NCI-H1694 treated with DMSO at 0.1 percent for 48 hours (cell line): ENCODE measurements at places on chromosomes 11 and 22.

GRCh38 chr11:38950867-38951266 is 2352.8 kb upstream of the RAG2 start:
- DNase-seq: no peak

DNA sequence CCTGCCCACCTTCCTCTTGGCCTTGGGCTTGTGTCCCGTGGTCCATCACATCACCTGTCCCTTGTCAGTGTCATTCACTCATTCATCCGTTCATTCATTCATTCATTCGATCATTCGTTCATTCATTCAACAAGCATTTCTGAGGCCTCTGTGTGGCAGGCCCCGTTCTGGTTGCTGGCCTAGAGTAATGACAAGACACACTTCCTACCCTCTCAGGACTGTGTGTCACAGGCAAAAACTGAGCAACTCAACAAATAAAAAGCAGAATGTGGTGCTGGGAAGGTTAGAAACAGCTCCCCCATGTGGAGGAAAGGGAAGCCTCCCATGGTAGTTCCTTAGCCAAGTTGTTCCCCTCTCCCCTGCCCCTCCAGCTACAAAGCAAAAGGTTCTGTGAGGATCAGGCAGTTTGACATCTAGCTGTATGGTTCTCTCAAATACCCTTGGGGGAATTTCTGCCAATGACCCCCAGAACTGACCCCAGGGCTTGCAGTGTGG is 1.6 kb upstream of the OMP start:
- peak; percentile 21 for DNase-seq

- DNase-seq: no peak
Measured at GRCh38 chr22:27574651-27575050, 226.9 kb downstream of the MN1 start.

DNA sequence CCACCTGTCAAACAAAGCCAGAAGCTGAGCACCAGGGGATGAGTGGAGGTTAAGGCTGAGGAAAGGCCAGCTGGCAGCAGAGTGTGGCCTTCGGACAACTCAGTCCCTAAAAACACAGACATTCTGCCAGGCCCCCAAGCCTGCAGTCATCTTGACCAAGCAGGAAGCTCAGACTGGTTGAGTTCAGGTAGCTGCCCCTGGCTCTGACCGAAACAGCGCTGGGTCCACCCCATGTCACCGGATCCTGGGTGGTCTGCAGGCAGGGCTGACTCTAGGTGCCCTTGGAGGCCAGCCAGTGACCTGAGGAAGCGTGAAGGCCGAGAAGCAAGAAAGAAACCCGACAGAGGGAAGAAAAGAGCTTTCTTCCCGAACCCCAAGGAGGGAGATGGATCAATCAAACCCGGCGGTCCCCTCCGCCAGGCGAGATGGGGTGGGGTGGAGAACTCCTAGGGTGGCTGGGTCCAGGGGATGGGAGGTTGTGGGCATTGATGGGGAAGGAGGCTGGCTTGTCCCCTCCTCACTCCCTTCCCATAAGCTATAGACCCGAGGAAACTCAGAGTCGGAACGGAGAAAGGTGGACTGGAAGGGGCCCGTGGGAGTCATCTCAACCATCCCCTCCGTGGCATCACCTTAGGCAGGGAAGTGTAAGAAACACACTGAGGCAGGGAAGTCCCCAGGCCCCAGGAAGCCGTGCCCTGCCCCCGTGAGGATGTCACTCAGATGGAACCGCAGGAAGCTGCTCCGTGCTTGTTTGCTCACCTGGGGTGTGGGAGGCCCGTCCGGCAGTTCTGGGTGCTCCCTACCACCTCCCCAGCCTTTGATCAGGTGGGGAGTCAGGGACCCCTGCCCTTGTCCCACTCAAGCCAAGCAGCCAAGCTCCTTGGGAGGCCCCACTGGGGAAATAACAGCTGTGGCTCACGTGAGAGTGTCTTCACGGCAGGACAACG is 11.7 kb downstream of the CXCR5 start:
- DNase-seq: no peak

GRCh38 chr22:30453731-30454510 is 17.9 kb downstream of the SEC14L3 start:
- no peak for DNase-seq

GRCh38 chr11:35046681-35047080 is 92.3 kb upstream of the CD44 start:
- DNase-seq: no peak

GRCh38 chr11:32893343-32894148 is 935 bp downstream of the QSER1 start:
- peak; percentile 32 for DNase-seq

GRCh38 chr22:46147061-46147460 is 3.3 kb upstream of the PPARA start:
- no peak for DNase-seq

- no peak for DNase-seq
Measured at GRCh38 chr22:35590634-35591295, 26.4 kb downstream of the MB start.

DNA sequence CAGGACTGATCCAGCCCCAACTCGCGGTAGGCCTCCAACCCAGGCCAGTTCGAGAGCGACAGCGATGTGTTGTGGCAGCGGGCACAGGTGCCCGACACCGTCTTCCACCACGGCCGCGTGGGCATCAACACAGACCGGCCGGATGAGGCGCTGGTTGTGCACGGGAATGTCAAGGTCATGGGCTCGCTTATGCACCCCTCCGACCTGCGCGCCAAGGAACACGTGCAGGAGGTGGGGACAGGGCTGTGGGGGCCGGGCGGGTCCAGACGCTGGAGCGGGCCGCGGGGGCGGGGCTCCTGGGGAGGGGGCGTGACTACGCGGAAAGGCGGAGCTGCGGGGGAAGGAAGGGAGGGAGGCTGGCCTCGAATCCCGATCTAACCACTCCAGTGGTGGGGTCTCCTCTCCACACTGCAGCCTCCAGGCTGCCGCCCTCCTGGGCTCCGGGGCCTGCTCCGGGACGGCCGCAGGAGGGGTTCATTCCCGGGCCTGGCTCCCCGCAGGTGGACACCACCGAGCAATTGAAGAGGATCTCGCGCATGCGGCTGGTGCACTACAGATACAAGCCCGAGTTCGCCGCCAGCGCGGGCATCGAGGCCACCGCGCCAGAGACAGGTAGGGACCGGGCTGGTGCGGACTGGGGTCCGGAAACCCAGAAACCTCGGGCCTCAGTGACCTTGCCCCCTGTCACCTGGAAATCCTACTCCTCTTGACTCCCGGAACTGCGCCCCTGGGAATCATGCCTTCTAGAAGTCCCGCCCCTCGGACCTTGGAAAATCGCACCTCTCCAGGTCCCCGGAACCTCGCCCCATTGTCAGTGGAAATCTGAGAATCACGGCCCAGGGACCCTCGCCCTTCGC is 14.9 kb downstream of the TMEM258 start:
- DNase-seq: no peak

GRCh38 chr22:20868025-20868962 is 9.5 kb downstream of the SNAP29 start:
- DNase-seq: peak; percentile 8

- no peak for DNase-seq
Measured at GRCh38 chr22:29391546-29391945, 3.2 kb upstream of the AP1B1 start.

- DNase-seq: no peak
Measured at GRCh38 chr22:46158283-46158682, 8.0 kb downstream of the PPARA start.

- no peak for DNase-seq
Measured at GRCh38 chr11:15159085-15159484, 44.4 kb downstream of the INSC start.

- no peak for DNase-seq
Measured at GRCh38 chr22:26702906-26703830, 45.8 kb downstream of the MIAT start.

GRCh38 chr22:32836280-32837123 is 35.0 kb downstream of the TIMP3 start:
- DNase-seq: peak; percentile 19

- DNase-seq: no peak
Measured at GRCh38 chr11:124238512-124238911, 2.4 kb upstream of the OR8G1 start.

DNA sequence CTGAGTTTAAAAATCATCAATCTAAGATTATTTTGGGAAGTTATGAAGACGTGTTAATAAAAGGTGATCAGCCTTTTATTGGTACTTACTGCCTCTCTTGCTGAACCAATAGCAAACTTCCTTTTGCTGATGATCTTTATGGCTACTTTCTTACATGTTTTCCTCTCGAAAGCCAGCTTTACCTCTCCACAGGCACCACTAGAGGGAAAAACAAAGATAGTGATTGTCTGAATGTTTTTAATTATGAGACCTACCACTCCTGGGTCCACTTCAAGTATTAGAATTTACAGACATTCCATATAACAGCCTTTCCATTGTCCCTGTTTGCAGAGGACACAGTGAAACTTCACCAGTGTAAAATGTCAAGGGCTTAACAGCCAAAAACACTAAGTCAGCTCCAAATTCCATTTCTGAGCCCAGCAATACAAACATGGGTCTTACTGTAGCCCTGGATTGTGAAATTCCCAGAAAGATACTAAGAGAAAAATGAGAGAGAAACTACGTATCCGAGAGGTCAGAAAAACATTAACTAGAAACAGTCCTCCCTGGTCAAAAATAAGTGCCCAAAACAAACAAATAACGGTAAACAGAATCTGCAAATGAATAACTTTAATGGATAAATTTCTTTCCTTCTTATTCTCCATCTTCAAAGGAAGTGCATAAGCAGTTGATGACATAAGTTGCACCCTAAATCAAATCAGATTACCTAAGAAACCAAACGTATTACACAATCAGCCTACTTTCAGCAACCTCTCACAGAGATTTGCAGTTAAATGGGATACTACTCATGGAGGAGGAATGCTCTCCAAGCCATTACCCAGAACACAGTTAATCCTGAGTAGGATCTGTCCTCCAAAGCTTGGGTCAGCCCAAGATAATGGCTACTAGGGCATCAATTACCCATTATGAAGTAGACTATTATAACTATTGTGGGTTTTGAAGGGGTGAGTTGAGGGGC is 29.5 kb downstream of the CHEK2 start:
- no peak for DNase-seq

DNA sequence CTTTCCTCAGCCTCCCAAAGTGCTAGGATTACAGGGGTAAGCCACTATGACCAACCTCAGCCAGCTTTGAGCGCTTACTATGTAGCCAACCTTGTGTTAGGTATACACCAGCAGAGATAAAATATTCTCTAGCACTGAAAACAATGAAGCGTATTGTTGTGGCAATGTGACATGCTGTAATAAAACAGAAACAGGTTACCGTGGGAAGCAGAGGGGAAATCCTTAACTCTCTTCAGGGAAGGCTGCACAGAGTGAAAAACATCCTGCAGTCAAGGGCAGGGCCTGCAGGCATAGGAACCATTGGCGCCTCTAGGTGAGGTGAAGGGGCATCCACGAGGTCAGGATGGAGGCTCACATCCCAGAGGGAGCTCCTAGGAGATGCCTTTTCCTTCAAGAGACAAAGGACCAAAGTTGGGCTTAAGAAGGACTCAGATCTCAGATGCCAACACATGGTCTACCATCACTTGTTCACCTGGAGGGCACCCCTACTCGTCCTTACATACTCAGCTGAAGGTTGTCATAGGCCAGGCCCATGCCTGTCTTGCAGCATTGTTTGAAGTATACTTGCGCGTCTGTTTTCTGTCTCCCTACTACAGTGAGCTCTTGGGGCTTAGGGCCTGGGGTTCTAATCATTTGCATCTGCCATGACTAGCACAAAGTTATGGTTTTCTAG is 8.0 kb downstream of the POLD4 start:
- no peak for DNase-seq

GRCh38 chr11:120869097-120869496 is 154.8 kb upstream of the TBCEL start:
- DNase-seq: no peak

DNA sequence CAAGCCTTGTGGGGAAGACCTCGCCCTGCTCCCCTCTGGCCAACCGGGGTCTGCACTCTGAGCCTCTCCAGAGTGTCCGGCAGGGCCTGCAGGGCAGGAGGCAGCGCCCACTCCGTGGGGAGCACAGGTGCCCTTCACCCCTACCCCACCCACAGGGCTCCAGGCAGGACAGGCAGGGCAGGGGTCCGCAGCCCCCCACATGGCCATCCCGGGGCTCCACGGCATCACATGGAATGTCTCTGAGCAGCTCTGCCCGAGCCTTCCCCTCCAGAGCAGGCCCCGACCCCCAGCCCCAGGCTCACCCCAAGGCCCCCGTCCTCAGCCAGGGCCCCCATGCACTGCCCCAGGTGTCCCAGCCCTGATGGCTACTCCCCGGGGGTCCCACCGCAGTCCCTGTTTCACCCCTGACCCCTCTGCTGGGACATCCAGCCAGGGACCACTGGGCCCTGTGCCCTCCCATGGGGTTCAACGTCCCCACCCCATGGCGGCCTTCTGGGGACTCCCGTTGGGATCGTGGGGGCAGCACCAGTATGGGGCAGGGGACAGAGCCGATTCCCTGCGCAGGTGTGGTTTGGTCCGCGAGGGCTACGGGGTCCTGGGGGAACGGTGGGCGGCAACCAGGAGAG is 77.7 kb downstream of the BRD1 start:
- DNase-seq: no peak

- DNase-seq: no peak
Measured at GRCh38 chr11:63832336-63832735, 6.6 kb upstream of the MARK2 start.

DNA sequence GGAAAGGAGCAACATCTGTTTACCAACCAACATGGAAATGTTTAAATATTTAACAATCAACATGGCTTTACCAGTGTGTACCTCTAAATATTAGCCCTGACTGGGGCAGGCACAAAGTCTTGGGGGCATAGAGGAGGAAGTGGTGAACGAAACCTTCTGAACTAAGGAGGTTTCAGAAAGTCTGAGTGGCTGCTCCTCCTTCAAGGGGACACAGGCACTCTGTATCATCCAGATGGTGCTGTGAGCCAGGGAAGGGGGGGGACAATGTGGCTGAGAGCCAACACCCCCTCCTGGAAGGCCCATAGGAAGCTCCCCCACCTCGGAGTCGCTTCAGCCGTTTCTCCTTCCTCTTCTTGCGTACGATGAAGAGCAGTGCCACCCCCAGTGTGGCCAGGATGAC is 107.7 kb downstream of the CEP164 start:
- DNase-seq: no peak

- no peak for DNase-seq
Measured at GRCh38 chr11:29305456-29306232, 711.2 kb downstream of the KCNA4 start.
